ENCODE measurements at places on chromosomes 7 and 10.

DNA sequence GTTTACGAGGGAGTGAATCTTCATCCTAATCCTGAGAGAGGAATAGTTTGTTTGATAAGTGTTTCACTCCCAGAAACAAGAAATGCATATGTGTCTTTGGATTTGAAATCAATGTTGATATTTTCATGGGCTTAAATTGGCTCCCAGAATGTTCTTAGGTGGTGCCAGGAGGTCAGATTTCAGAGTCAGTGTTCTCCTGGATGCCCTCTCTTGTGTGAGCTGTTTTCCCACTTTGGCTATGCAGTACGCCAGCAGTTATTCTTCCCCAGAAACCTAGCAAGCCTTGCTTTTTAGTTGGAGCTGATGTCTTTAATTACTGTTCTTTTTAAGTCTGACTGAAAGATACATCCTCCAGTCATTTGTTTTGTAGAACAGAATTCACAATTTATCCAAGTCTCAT lies 291.4 kb downstream of the DNAJB9 start:
- no peak for DNase-seq

DNA sequence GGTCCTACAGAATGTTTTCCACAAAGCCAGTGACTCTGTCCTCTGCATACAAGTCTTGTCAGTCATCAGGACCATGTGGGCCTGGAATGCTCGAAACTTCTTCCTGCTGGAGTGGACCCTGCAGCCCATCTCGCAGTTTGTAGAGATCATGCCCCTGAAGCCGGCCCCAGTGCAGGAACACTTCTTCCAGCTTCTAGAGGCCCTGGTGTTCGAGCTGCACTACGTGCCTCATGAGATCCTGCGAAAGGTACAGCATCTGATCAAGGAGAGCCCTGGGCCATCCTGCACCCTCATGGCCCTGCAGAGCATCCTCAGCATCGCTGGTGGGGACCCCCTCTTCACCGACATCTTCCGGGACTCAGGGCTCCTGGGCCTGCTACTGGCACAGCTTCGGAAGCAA lies 46.5 kb downstream of the WDFY4 start:
- DNase-seq: no peak

- no peak for DNase-seq
Measured at GRCh38 chr10:104417637-104418292, 64.1 kb downstream of the CFAP58 start.

GRCh38 chr10:28561531-28561930 lies 28.6 kb downstream of the WAC start:
- no peak for DNase-seq

- DNase-seq: no peak
Measured at GRCh38 chr7:51295440-51296245, 21.0 kb downstream of the COBL start.

DNA sequence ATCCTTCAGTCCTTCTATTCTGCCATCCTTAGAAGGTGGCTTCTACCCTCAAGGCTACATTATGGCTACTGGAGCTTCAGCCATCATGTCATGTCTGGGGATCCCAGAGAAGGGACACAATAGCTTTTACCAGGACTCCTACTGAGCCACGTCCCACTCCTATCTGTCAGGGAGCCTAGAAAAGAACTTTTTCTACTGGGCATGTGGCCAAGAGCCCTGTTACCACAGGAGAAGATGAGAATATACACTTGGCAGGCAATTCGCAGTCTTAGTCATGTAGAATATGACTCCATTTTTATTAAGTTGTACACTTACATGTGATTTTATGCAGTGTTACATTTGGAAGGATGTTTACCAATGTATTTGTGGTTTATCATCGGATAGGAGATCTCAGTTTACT lies 64.6 kb upstream of the KCNMA1 start:
- no peak for DNase-seq

- DNase-seq: no peak
Measured at GRCh38 chr10:112184379-112184778, 814 bp upstream of the GPAM start.

DNA sequence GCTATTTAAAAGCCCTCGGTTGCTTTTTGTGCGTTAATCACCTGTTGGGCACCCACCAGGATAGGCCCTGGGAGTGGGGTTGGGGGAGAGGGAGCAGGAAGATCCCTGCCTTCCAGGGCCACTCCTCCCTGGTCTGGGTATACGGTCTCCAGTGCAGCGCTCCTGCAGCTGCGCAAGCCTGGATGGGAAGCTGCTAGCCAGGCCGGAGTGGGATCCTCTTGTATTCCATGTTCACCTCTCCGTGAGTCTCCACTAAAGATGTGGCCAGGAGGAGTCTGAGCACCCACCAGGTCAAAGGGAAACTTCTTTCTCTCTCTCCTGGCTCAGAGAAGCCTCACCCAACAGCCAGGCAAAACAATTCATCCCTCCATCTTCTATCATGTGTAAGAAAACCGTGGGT lies 78.8 kb upstream of the ANLN start:
- no peak for DNase-seq

DNA sequence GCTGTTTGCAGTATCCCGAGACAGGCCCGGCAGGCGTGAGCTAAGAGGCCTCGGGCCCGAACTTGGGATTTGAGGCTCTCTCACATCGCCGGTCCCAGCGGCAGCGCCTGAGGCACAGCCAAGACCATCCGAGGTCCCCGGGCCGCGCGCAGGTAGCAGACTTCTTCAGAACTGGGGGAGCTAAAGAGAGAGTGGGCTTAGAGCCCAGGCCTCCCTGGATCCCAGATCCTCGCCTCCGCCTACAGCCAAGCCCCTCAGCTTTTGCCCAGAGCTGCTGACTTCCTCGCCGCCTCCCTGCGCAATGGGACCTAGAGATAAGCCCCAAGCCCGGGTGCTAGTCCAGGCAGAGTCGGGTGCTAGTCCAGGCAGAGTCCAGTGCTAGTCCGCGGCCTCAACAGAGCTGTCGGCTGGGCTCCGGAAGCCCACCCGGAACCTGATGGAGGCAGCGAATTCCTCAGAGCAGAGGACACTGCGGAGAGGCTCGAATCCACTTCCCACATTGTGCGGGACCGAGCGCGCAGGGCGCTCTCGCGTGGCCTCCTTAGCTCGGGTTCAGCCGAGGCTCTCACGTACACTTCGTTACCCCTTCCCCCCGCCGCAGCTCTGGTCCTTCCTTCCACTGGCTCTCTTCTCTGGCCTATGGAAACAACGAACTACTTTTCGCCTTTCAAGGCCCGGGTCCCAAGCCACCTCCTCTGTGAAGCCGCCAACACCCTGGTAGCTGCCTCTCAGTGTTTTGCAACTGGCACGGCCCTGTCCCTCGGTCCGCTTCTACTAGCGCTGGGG lies 5.8 kb downstream of the LBX1 start:
- no peak for DNase-seq

DNA sequence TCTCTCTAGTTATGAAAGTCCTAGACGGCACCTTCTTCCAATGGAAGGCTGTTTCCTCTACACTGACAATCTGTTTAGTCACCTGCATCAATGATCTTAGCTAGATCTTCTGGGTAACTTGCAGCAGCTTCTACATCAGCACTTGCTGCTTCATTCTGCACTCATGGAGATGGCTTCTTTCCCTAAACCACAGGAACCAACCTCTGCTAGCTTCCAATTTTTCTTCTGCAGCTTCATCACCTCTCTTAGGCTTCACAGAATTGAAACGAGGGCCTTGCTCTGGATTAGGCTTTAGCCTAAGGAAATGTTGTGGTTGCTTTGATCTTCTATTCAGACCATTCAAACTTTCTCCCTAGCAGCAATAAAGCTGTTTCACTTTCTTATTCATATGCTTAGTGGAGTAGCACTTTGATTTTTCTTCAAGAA lies 24.6 kb downstream of the NAMPT start:
- DNase-seq: no peak

DNA sequence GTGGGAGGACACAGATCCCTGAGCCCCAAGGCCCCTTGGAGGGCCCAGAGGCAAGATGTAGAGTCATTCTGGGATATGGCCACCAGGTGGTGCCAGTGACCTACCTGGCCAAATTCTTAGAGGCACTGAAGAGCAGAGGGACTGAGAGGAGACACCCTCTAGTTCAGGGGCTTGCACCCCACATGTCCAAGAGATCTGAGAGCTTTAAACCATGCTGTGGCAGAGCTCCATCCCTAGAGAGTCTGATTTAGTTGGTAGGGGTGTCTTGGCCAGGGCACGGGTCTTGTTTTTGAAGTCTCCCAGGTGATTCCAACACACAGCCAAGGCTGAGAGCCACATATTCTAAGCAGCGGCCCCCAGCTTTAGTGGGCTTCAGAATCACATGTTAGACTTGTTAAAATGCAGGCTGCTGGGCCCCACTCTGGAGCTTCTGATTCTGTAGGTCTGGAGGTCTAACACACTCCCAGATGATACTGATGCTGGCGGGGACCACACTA lies 52.5 kb downstream of the PRF1 start:
- DNase-seq: peak; percentile 58

DNA sequence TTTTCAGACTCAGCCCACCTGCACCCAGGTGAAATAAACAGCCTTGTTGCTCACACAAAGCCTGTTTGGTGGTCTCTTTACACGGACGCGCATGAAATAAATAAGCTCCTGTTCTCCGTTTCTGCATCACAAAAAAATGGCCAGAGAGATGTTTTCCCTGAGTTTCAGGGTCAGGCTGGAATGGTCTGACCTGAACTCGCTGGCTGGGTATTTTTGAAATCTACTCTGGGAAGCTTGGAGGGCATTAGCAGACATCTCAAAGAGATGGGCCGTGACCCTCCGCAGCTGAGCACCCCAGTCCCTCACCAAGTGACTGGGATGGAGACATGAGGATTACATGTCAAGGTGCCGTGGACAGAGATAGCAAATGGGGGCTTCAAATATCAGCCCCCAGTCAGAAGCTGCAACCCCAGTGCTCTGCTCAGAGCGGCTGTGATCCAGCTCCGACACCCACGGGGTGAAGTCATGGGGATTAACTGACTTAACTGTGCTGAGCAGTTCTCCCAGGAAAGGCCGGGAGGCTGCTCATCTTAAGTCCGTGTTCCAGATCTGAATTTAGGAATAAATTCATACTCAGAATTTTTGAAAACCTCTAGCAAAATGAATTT lies 22.3 kb downstream of the CALML5 start:
- no peak for DNase-seq

GRCh38 chr7:150471886-150472285 lies 21.5 kb downstream of the GIMAP8 start:
- no peak for DNase-seq

DNA sequence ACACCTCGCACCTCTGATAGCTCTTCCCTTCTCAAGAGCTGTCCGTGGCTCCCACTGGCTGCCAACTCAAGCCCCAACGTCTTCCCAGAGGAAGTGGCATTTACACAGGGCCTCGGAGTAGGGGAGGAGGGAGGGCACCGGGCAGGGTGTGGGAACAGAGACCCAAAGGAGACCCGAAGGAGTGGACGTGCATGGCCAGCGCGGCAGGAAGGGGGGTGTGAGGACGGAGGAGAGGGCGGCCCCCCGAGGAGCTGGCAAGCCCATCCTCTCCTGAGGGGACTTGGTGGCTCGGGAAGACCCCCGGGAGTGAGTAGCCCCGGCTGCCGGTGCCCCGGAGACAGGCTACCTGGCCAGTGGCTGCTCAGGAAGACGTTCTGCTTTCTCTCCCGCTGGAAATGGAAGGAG lies 85.9 kb downstream of the FOXL3 start:
- no peak for DNase-seq

DNA sequence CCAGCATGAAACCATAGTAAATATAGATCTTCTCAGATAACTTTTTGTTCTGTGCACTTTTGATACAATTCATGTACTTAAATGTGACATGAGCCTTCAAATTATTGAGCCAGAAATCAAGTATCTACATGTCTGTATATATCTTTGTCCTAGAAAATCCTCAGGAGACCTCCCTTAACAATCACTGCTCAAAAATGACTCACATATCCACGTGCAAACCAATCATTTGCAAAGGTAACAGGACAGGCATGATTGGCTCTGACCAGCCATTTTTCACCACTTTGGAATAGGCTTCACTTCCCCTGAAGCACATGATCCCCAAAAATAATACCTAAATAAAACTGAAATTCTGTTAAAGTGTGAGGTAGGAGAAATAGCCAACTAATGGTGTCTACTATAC lies 902.5 kb downstream of the PCDH15 start:
- DNase-seq: no peak

DNA sequence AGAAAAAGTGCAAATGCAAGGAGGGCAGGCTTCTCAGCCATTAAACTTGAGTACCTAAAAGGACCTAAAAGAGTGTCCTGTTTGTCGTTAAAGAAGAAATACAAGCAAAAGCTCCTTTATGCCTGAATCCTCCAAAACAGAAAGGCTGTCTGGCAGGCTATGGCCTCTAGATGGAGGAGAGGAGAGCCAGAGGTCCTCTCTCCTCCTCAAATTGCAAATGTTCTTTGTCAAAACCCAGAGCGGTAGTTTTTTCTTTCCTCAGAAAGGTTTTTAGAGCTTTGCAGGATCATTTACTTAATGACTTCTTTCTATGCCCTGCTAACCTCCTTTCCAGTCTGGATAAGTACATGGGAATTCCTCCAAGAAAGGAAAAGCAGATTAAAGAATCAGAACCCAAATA lies 1.9 kb upstream of the SORCS1 start:
- DNase-seq: no peak

DNA sequence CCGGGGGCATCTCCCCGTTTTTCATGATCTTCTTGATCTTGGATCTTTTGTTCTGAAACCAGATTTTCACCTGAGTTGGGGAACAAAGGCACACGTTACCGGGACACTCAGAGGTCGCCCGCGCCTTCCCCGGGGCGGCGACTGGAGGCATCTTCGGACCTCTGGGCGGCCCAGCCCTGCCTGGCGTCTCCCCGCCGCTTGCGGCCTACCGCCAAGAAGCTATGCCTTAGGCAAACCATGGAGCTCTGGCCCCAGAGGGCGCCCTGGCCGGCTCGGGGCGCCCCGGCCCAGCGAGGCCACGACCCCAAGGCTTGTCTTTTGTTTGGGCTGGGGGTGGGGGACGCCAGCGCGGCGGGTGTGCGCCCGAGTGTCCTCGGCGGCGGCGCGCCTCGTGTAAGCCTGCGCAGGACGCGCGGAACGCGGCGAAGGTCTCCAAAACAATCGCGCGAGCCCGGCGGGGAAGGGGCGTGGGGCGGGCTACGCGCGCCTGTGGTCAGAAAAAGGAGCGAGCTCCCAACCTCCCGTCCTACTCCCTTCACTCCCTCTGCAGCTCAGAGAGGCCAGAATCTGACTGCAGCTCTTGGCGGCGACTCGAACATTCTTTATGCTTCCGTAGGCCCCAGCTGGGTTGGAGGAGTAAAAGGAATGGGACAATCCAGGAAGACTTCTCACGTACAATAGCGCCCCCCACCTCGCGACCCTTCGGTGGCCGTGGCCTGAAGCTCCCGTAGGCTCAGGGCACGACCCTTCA lies 3.5 kb downstream of the DLX5 start:
- no peak for DNase-seq

DNA sequence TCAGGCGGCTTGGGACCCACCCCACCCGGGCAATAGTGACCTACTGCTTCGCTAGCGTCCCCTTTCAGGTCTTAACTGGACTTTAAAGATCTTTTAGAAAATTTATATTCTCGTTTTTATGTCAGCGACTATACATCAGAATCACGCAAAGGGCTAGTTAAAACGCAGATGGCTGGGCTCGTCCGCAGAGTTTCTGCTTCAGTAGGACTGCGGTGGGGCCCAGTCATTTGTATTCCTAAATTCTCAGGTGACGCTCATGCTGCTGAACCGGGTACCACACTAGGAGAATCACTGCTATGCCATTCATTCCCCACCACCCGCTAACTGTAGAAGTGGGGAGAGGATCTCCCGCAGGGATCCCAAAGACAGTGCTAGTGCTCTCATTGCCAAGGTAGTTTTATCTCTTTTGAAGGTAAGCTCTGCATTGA lies 12.0 kb upstream of the SP8 start:
- no peak for DNase-seq

GRCh38 chr10:131926743-131927595 lies 26.2 kb downstream of the PPP2R2D start:
- no peak for DNase-seq

- no peak for DNase-seq
Measured at GRCh38 chr10:13095094-13095493, 4.9 kb upstream of the OPTN start.

Measured in central memory CD4-positive, alpha-beta T cell (primary cell).